Fibroblast of skin of right biceps (primary cell): ENCODE measurements at places on chromosomes 12 and 14.

GRCh38 chr12:33370318-33370717 lies 69.3 kb downstream of the SYT10 start:
- no peak for DNase-seq

DNA sequence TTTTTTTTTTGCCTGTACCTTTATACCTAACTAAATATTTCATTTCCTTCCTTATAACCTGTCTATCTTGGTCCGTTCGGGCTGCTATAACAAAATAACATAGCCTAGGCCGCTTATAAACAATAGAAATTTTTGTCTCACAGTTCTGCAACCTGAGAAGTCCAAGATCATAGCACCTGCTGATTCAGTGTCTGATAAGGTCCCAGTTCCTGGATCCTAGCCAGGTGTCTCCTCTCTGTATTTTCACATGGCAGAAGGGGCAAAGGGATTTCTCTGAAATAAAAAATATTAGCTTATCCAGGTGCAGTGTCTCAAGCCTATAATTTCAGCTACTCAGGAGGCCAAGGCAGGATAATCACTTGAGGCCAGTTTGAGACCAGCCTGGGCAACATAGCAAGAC lies 1046.6 kb upstream of the USP15 start:
- no peak for DNase-seq

DNA sequence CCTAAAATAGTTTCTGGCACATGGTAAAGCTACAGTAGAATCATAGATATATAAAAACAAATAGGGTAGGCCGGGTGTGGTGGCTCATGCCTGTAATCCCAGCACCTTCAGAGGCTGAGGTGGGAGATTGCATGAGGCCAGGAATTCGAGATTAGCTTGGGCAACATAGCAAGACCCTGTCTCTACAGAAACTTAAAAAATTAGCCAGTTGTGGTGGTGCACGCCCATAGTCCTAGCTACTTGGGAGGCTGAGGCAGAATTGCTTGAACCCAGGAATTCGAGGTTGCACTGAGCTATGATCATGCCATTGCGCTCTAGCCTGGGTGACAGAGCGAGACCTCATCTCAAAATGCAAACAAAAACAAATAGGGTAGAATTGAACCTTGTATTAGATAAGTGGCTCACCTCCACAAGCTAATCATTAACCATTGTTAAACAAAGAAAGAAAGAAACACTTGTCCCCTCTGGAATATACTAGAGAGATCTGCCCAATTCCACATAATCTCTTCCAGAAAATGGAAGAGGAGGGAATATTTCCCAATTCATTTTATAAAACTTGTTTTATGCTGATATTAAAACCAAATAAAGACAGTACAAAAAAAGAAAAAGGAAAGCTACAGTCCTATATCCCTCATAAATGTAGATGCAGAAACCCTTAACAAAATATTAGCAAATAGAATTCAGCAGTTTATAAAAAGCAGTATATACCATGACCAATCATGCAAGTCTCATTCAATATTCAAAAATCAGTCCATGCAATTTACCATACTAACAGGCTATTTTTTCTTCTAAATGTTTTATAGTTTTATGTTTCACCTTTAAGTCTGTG lies 22.7 kb upstream of the DHRS2 start:
- no peak for DNase-seq

DNA sequence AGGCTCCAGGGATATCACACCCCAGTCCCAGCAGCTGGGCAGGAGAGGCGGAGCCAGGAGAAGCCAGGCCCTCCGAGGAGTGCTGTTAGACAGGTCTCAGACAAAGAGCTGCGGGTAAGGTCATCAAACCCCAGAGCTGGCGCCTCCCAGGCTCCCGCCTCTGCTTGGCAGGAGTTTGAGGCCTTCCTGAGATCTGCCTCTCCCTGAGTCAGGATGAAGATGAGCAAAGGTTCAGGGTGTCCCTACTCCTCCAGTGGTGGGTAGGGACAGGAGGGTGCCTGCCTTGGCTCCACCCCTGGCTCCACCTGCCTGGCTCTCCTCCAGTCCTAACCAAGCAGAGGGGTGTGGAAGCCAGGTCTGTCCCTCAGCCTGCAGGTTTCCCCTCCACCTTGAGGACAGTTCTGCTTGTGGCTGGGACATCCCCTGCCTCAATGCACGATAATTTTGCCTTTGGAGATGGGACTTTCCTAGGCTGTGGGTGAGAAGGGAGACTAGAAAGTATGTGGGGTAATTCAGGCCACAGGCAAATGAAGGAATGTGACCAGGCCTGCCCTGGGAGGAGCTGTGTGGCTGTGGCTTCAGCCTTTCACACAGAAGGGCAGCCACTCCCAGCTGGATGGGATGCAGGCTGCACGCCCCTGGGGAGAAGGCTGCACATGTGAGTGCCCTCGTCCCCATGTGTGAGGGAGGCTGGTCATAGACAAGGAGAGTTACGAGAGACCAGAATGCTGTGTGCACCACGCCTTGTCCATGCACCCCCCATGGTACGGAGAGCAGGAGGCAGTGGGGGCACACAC lies 2.2 kb downstream of the PLEKHG6 start:
- no peak for DNase-seq

- DNase-seq, result no peak
These were observed 928 bp downstream of the TBX3 start for GRCh38 chr12:114682785-114683708.

- no peak for DNase-seq
These were observed 27.5 kb upstream of the OR6J1 start for GRCh38 chr14:22671622-22672021.

DNA sequence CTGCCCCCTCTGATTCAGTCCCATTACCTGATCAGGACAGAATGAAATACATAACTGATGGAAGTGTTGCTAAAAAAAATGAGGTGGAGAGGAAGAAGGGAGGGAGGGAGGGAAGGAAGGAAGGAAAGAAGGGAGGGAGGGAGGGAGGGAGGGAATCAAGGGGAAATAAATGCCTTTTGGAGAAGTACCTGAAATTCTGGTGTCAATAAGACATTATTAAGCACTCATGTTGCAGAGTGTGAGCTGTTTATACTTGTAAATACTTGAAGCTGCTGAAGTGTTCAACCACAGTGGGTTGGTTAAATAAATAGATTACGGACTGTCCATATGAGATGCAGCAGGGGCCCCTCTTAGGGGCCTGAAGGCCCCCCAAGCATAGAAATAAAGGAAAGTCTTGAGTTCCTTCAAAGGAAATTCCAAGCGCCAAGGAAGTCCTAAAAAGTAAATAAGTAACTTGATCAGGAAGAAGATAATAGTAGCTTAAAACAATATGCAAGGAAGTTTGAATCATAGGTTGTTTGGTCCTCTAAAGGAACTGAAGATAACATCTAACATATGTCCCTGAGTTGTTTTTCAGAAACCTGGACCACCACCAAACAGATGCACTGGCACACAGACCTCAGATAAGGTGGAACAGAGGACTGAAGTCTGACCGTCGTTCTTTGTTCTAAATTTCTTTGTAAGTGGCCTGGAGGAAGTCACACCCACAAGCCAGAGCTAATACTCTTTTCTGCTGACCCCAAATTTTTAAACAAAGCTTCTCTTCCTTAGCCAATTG lies 110.8 kb downstream of the SEC23A start:
- no peak for DNase-seq

GRCh38 chr12:26327975-26328644 lies 132.7 kb downstream of the SSPN start:
- no peak for DNase-seq

DNA sequence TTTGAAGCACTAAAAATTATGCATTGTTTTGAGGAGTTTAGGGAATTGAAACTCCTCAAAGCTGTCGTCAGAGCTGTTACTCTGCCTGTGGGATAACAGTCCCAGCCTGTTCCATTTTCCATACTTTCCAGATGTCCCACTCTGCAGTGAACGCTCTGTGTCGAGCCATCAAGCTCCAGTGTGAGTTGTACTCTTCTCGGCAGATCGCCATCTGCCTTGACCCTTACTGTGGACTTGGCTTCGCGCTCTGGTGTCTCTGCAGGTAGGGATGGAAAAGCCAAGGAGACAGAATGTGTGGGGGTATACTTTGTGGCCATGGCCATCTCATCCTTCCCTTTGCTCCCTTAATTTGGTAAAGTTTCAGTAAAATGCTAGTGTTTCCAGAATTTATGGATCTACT lies 35.5 kb upstream of the ATF1 start:
- DNase-seq, result no peak

DNA sequence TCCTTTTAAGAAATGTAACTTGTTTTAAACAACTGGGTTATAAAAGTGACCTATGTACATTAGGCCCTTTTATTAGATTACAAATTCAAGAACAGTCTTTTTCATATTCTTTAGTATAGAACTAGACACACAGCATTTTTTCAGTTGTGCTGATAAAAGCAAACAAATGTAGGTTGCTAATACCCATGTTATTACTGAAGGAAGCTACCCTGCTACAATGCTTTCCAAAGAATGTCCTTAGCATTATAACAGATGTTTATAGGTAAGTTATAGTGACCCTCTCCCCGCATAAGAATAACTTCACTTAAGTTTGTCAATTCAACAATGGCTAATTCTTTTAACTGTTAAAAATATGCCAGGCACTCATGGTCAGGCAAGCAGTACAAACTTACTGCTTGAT lies 17.9 kb downstream of the RTRAF start:
- DNase-seq, result no peak

DNA sequence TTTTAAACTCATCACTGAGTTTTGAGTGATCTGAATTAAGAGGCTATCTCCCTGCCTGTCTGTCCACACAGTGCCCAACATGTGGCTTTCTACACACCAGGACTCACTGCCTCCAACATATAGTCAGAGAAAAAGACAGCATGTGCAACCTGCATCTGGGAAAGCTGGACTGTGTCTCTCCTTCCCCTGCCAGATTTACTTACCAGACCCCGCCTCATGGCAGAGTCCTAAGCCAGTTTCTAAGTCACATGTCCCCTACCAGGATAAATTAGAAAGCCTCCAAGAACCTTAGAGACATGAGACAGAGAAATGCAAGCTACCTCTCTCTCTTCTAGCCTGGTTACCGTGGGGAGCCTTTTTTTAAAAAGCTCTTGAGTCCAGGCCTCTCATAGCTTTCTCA lies 2.7 kb upstream of the HDAC7 start:
- DNase-seq, result no peak

GRCh38 chr12:52010152-52010622 lies 3.4 kb downstream of the TAMALIN start:
- peak; percentile 86 for DNase-seq

DNA sequence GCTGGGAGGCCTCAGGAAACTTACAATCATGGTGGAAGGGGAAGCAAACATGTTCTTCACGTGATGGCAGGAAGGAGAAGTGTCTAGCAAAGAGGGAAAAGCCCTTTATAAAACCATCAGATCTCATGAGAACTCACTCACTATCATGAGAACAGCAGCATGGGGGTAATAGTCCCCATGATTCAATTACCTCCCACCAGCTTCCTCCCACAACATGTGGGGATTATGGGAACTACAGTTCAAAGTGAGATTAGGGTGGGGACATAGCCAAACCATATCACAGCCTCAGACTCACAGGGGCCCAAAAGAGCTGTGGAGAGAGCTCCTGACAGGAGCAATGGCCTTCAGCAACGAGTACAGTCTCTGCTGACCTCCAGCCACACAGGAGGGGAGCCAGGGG lies 151.4 kb downstream of the GXYLT1 start:
- no peak for DNase-seq

GRCh38 chr12:28543021-28543890 lies 353.0 kb downstream of the CCDC91 start:
- no peak for DNase-seq

- DNase-seq, result no peak
These were observed 51.0 kb downstream of the SLC8A3 start for GRCh38 chr14:70137788-70138187.

DNA sequence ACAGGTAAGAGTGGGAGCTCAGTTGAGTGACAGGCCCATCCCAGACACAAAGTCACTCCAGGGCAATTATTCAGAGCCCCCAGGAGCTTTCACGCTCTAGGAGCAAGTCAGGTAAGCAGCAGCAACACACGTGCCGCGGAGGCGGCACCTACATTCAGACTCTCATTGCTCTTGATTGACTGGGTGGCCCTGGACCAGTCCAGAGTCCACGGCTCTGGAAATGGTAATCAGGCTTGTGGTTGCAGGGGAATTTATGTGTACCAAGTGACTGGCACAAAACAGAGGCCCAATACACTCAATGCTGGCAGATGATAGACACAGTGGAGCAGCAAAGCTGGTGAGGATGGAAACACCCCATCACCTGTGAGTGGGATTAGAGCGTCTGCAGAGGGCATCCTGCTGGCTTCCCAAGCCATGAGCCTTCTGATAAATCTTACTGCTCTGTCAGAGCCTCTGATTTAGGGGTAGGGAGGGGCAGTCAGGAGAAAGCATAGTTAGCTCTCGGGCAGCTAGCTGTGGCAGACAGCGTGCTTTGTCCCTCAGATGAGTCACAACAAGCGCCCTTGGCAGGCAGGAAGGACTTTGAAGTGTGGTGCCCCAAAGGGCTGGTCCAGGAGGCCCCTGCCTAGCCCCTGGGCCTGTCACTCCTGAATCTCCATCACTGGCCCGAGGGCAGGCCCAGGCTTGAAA lies 344.7 kb downstream of the CACNA1C start:
- DNase-seq, result no peak

DNA sequence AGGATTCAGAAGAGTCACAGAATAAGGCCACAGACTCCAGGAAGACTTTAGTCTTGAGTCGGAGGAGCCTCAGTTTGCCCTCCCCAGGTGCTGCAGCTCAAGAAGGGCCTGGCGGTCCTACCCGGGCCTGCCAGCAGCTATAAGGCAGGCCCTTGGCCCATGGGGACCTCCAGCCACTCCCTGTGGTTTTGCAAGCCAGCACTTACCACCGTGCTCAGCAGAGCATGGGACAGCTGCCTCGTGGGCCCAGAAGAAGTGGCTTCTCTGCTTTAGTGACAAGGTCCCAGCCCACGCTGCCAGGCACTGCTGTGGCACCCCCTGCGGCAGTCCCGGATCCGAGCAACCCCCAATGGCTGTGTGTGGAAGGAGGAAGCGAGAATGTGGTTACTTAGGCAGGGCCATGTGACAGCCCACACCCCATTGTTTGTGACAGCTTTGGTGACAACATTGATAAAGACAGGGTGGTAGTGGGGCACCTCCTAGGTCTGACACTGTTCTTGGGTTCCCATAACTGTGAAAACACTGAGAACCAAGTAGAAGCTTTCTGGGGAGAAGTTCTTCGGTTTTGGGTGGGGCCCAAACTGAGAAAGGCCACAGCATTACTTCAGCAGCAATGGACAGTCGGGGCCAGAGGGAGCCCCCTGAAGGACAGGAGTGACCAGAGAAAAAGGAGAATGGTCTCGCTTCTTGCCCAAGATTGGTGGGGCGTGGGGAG lies at the start of gene SELPLG:
SELPLG (minus strand) TSS at position 361 of the 715 bp plus-strand sequence. CDS start 9,587 bp downstream, outside the sequence.
- no peak for DNase-seq

DNA sequence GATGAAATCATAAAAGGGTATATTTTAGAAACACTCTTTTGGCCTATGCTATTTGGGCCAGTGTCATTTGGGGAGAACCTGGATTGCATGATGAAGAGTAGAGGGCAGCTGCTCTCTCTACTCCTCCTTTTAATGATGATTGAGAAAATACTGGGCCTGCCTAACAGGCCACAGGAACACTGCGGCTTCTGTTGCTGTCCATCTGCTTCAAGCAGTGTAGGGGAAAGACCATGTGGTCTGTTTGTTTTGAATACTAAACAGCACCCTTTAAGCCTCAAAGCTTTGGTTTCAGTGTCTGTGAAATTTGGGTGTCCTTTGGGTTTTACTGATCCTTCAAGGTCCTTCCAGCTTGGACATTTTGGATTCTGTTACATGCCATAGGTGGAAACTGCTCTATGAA lies 78.0 kb downstream of the TTC6 start:
- no peak for DNase-seq

- DNase-seq, result peak; percentile 56
These were observed 1.2 kb downstream of the RPLP0 start for GRCh38 chr12:120199595-120200306.

- DNase-seq, result peak; percentile 31
These were observed 159.2 kb downstream of the CALM1 start for GRCh38 chr14:90556012-90556477.
